ENCODE measurements at places on chromosomes 16 and 17.

DNA sequence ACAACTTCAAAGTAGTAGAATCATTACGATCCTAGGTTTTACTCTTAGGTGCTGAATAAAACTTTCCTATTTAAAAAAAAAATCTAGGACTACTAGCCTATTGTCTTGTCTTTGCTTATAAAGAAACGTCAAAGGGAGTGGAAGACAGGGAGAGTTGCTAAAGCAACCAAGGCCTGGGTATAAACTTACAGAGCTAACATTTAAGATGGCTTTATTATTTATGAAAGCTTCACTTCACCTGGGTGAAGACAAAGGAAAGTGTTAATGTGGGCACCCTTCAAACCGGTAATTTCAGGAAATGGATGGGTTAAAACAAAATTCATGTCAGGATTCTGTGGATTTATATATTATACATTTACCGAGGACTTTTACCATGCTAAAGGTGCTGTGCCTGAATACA, 2.5 kb downstream of the DUSP14 start:
- no peak for DNase-seq

GRCh38 chr16:149024-149660, 3.3 kb upstream of the HBZ start:
- DNase-seq: no peak

- no peak for DNase-seq
These were observed 169.7 kb downstream of the CDH11 start for GRCh38 chr16:64952177-64952576.

GRCh38 chr17:73429440-73430164, 117.8 kb upstream of the CDC42EP4 start:
- DNase-seq: peak; percentile 84

- DNase-seq: no peak
These were observed 10.6 kb upstream of the CES3 start for GRCh38 chr16:66950437-66950836.

GRCh38 chr17:30840771-30841170, 9.0 kb downstream of the ATAD5 start:
- no peak for DNase-seq

- no peak for DNase-seq
These were observed 1565.2 kb upstream of the GOT2 start for GRCh38 chr16:60299241-60299776.

- peak; percentile 56 for DNase-seq
These were observed 94.2 kb downstream of the NTN1 start for GRCh38 chr17:9115214-9116191.
